ENCODE measurements at places on chromosomes 3 and 15.
A peak's percentile ranks its signal among the peaks of the same experiment; 100 is the strongest.

- DNase-seq: peak; percentile 69
These were observed at the start of gene SV2B for GRCh38 chr15:91099995-91100813. SV2B (plus strand) TSS chr15:91100257; CDS start chr15:91226264, 126,007 bp downstream.

DNA sequence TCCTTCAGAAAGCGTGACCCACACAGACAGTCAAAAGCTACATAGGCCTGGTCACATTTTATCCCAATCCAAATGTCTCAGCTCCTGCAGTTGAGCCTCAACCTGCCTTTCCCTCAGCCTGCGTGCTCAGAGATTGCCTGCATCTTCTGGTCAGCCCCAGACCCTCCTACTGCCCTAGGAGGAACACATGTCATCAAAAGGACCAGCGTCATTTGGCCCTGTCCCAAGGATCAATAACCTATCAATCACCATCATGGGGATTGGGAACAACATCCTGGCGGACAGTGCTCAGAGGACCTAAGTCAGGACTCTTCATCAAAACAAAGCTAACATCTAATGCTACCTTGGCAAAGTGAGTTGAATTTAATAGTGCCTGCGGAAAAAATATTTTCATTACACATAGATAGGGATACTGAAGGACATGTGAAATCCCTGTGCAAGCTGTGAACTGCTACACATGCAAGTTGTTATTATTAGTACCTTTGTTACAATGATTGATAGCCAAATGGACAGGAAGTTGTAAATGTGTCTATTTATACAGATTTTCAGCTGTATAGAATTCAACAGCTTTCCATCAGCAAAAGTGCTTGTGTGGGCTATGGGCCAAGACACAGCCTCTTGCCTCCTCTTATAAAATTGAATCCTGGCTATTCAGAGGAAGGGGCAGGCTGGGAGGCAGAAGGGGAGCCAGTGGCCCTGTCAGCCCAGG lies 47.7 kb downstream of the UMPS start:
- no peak for DNase-seq

DNA sequence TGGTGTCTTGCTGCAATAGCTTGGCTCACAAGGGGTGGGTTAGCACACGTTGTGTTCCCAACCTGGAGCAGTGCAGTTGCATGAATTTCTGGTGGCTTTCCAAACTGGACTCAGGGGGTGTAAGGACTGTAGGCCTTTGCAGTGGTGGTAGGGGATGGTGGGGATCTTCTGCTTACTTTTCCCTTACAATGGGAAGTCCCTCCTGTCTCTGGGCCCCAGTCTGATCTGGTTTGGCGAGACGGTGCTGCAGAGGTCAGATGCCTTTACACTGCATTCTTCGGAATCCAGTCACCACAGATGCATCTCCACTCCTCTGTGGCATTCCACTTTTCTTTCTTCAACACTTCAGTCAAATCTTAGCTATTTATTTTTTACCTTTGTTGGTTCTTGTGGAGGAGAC lies 132.1 kb downstream of the DOCK3 start:
- DNase-seq: no peak

GRCh38 chr15:57253082-57253481 lies 123.2 kb upstream of the CGNL1 start:
- DNase-seq: no peak

DNA sequence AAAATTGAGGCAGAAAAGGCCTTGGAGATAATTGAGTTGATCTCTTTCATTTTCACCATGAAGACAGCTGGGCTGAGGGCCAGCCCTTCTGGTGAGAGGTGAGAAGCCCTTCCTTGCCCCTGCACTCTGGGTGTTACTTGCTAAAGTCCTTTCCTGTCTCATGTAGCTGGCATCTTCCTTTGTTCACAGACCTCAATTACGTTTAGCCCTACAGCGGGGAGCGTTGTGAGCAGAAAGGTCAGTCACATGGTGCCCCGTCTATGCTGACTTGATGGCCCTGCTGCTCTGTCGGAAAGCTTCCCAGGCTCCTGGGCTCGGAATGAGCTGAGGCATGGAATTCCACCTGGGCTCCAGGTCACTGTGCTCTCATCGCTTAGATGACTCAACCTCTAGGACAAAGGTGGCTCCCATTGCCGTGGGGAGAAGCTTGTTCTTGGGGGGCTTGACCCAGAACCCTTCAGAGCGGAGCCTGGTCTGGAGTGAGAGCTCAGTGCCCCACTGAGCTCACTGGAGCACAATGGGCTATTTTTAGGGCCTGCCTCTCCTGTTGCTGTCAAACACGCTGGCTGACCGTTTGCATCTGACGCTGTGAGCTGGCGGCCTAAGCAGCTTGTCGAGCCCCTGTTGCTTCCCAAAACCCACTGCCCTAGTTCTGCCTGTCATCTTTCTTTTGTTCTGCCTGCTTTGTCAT lies 47.0 kb downstream of the RPLP1 start:
- DNase-seq: peak; percentile 23

Measured in right kidney (tissue), 9 donors.